ENCODE measurements at places on chromosomes 3 and 15.

DNA sequence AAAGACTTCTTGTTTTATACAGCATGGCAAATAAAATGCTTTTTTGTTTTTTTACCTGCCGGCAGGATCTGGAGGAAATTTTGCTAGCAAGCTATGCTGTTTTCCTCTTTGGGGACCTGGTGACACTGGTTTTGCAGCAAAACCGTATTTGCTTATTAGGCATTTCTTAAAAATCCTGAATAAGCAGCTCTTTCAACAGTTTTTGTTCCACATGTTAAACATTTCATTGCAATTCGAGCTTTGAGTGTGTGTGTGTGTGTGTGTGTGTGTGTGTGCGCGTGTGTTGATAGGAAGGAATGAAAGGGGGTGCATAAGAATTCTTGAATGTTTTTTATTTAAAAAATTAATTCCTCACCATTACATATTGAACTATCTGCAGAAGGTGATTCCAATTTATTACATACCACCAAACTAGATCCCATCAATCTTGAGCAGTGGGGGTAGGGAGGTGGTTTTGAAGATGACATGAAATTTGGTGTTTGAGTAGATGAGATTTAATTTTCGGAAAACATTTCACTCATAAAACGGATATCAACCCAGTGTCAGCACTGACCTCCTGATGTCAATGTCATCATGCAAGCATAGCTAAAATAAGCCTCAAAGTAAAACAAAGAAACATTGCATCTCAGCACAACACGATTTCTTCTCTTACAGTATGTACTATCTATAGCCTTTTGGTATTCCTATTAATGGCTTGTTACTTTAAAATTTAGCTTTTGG lies 17.3 kb downstream of the ZBTB38 start:
- DNase-seq: no peak

DNA sequence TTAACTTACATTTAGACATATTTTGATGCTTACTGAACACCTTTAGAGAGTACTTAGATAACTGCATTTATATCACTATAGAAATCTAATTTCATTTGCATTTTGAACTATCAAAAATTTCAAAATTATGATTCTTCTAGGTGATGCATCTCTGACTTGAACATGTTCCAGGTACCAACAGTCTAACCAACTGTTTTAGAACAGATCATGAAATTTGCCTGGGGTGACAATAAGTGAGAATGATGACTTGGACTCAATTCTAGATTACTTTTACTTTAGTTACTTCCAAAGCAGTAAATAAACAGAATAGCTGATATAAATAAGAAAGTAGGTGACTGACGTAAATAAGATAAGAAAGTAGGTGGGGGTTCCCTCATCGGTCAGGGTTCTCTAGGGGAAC lies 307.8 kb downstream of the BCHE start:
- DNase-seq: no peak

GRCh38 chr3:177203689-177204395 lies 6.6 kb upstream of the TBL1XR1 start:
- no peak for DNase-seq

GRCh38 chr3:133866141-133866540 lies 29.5 kb downstream of the RAB6B start:
- DNase-seq: no peak

- no peak for DNase-seq
Observed at GRCh38 chr3:109563149-109563548, 225.8 kb upstream of the DPPA4 start.

GRCh38 chr3:79922633-79923032 lies 154.8 kb upstream of the ROBO1 start:
- DNase-seq: no peak

- no peak for DNase-seq
Observed at GRCh38 chr3:25661694-25662437, 2.8 kb downstream of the TOP2B start.

Measured in stimulated activated CD8-positive, alpha-beta memory T cell treated with anti-CD3 and anti-CD28 coated beads, Interleukin-4, amount 100 ng/mL, for 1 hour (primary cell).